H9 (cell line): ENCODE measurements at places on chromosomes 2 and 18. TPM values are rescaled to one million over a fixed set of nuclear protein-coding genes. Genes with fewer than 3 reads are reported as not detected.

The LRRC30 gene
- total RNA-seq = not detected in 2 replicates

DNA sequence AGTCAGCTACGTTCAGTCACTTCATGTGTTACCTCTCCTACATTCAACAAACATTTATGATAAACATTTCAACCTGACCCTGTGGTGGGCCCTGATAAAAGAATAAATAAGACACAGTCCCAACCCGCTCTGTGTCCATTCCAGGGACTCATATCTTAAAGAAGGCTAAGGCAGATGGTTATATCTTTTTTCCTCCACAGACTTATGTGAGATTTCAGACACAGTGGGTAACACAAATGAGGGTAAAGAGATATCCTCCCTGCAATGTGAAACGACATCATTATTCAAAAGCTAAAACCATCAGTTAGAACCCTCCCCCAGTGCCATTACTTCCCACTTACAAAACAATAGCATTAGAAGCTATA, 11.1 kb upstream of the HNRNPLL start:
- H3K27ac ChIP-seq = no peak overlapping the region
- DNase-seq = no peak
- no peaks in the 10 kb centered on the region; the same call in 1 of the 2 replicates for H3K4me1 ChIP-seq
- no peak overlapping the region for H3K4me3 ChIP-seq

DNA sequence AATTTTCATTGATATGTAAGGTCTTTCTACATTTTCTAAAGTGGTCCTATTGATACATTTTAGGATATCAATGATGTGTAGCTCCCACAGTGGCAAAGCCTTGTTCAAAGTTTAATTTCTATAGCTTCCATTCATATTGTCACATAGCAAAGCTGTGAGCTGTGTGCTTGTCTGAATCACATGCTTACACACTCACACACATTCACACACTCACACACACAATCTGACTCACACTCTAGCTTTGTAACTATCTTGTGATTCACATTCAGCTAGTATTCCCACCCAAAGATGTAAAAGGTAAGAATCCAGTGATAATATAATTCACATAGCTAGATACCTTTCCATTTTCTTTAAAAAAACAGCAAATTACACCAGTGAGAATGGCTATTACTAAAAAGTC, 58.7 kb downstream of the MAPRE2 start:
- H3K4me1 ChIP-seq = no peaks in the 10 kb centered on the region
- H3K4me3 ChIP-seq = no peak overlapping the region
- H3K27me3 ChIP-seq = no peaks in the 10 kb centered on the region

DNA sequence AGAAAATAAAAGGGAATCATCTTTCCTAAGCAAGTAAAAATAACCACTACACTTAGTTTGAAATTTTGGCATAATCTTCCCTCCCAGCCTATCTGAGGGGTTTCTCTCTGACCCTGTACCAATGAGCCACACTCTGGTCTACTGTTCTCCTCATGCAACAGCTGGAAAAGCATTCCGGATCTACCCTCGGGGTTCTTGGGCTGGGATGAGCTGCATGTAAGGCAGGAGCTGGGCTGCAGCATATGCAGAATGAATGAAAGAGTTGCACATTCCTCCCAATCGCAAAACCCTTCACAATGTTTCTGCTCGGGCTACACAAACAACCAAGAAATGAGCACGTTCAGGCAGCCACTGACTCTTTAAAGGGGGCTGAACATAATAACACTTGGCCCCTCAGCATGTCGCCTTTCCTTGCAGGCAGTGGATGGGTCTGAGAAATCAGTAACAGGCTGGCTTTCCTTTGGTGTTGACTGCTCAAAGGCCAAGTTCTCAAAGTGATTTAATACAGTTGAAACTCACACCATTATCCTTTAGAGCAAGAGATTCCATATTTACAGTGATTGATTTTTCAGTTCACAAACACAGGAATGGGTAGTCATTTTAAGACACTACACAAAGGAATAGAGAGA, 180.4 kb upstream of the ZFP36L2 start:
- H3K36me3 ChIP-seq = no peaks in the 10 kb centered on the region
- no peaks in the 10 kb centered on the region for H3K27me3 ChIP-seq
- no peak overlapping the region for H3K27ac ChIP-seq
- no peaks in the 10 kb centered on the region; the same call in 1 of the 2 replicates for H3K4me1 ChIP-seq
- no peak overlapping the region for H3K4me3 ChIP-seq

GRCh38 chr2:109601783-109602182, 12.0 kb downstream of the SEPTIN10 start:
- no peak overlapping the region for H3K27ac ChIP-seq
- peaks cover 9% of the 10 kb centered on the region; the same call in 1 of the 2 replicates for H3K4me1 ChIP-seq
- no peak for DNase-seq
- no peak overlapping the region for H3K4me3 ChIP-seq
- no peaks in the 10 kb centered on the region for H3K27me3 ChIP-seq

- DNase-seq = no peak
- no peaks in the 10 kb centered on the region for H3K36me3 ChIP-seq
- no peak overlapping the region for H3K27ac ChIP-seq
- no peak overlapping the region for H3K4me3 ChIP-seq
Observed at GRCh38 chr18:56315363-56315762, 323.0 kb downstream of the TXNL1 start.

- no peak overlapping the region for H3K4me3 ChIP-seq
- no peak overlapping the region for H3K27ac ChIP-seq
- no peaks in the 10 kb centered on the region for H3K36me3 ChIP-seq
- no peaks in the 10 kb centered on the region for H3K4me1 ChIP-seq
- H3K27me3 ChIP-seq = no peaks in the 10 kb centered on the region
- no peak for DNase-seq
Observed at GRCh38 chr18:44516450-44516849, 164.2 kb upstream of the SETBP1 start.

The SPAG16 gene
- total RNA-seq = 15.6 and 17.3 TPM in 2 replicates

The CCDC148 gene
- 1.1 and 1.5 TPM in 2 replicates for total RNA-seq

The FAP gene
- not detected in 2 replicates for total RNA-seq

The GAL3ST2 gene
- 0.33 and 0.37 TPM in 2 replicates for total RNA-seq

DNA sequence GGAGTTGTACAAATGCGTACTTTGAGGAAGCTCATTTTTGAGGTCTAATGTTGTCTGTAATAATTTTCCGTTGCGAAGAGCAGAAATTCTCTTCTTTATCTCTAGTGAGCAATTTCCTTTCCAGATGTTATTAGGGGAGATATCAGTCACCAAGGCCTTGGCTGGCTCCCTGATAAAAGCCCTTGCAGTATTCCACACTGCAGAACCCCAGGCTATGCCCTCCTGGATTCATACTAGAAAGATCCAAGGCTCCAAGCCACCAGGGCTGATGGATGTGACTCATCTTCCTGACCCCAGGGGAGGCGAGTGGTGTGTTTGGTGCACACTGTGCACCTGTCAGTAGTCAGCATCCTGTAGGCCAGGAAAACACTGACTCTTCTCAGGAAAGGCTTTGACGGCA, 34.7 kb downstream of the INO80C start:
- no peaks in the 10 kb centered on the region; the same call in 2 of the 3 replicates for H3K36me3 ChIP-seq
- H3K4me1 ChIP-seq = peaks cover 7% of the 10 kb centered on the region; the same call in 1 of the 2 replicates
- no peak overlapping the region for H3K4me3 ChIP-seq
- no peak overlapping the region for H3K27ac ChIP-seq

The ANKRD62 gene
- total RNA-seq = not detected in 2 replicates

The DAW1 gene
- 0.37 TPM in 1 of 2 replicates, not detected in the other for total RNA-seq

The UGT1A4 gene
- total RNA-seq = not detected in 2 replicates
